ENCODE measurements at places on chromosomes 2 and 18.

DNA sequence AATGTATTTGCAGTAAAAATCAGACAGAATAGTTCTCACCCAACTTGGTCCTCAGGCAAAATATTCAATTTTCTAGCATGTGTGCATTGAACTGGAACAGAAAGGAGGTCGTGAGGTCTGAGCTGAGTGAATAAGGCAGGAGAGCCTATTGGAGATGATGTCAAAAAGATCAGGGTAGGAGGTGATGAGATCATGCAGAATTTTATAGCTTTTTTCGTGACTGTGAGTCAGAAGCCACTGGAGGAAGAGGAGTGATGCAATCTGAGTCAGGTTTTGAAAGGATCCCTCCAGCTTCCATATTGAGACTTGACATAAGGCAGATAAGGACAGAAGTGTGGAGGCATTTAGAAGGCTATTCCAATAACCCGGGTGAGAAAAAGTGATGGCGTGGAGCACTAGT lies 299.5 kb upstream of the SOX11 start:
- DNase-seq, result no peak

- no peak for DNase-seq
These were observed 19.3 kb downstream of the CTAGE1 start for GRCh38 chr18:22398464-22398863.

DNA sequence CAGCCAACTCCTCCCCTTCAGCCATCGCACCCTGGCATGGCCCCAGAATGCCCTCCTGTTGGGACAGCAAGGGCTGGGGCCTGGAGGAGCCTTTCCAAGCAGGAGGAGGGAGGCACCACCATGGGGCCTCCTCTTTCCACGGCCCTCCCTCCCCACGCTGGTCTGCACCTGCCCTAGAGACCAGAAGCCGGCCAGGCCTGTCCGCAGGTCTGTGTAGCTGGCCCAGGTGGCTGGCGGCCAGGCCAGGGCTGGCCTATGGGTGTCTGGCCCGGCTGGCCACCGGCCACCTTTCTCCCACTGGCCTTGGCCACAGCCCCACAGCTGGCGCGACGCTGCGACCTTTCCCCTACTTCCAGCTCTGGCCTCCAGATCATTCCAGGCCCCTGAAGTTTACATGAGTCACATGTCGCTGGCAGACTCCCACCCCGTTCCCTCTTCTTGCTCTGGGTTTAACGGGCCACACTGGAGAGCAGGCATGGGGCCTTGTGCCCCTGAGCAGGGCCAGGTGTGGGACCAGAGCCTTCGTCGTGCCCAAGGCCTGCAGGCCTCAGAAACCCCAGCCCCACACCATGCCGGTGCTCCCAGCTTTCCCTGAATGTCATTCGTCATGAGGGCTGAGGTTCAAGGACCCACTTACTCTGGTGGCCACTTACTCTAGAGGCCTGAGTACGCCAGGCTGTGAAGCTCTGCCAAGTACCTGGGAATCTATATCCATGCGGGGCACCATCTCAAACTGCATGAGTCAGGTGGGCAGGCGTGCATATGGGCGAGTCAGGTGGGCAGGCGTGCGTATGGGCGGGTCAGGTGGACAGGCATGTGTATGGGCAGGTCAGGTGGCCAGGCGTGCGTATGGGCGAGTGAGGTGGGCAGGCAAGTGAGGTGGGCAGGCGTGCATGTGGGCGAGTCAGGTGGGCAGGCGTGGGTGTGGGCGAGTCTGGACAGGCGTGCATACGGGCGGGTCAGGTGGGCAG lies 33.3 kb upstream of the KLF11 start:
- peak; percentile 43 for DNase-seq

DNA sequence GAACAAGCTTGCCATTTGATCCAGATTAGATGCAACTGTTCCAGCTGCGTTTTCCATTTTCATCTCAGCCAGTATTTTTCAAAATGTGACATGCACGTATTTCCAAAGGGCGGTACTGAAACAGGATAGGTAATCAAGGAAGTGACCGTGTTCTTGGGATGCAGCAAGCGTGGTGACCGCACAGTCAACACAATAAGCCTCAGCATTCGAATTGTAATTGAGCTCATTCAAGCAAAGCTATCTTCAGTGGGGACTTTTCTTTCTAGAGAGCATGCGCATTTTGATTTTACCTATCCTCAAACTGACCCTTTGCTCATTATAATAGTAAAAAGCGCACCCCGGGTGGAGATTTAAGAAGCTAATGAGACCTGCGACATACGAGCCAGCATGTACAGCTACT lies 3.4 kb upstream of the ALPP start:
- DNase-seq, result no peak

- no peak for DNase-seq
These were observed 545 bp upstream of the CDCA7 start for GRCh38 chr2:173354073-173354581.

GRCh38 chr2:37271376-37272067 lies 40.1 kb downstream of the NDUFAF7 start:
- no peak for DNase-seq

GRCh38 chr2:63086687-63087086 lies 36.1 kb downstream of the OTX1 start:
- no peak for DNase-seq

DNA sequence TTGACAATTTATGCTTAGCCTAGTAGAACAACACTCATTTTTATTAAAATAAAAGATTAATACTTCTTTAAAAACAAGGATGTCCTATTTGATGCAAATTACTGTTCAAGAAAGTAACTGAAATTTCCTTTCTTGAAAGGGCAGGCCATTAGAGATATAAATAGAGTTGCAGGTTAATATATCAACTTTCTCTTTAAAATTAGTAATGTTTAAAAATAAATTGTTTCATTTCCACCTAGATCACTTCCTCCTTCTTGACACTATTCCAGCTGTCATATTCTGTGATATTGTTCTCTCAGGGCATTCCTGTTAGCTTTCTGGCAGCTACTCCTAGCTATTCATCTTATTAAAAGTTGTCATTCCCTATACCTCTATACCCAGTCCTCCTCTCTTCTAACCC lies 357.9 kb upstream of the NRP2 start:
- no peak for DNase-seq

GRCh38 chr2:1561811-1562421 lies 148.7 kb downstream of the TPO start:
- no peak for DNase-seq

DNA sequence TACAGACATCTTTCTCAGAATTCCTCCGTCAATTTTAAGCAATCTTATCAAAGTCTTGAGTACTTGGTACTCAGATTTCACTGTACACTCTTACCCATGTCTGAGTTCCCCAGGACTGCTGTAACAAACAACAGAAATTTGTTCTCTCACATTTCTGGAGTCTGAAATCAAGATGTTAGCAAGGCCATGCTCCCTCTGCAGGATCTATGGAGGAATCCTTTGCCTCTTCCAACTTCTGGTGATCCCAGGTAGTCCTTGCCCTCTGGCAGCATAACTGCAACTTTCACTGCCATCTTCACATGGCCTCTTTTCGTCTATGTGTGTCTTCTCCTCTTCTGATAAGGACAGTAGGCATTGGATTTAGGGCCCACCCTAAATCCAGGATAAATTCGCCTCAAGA lies 17.1 kb upstream of the CACNB4 start:
- no peak for DNase-seq

DNA sequence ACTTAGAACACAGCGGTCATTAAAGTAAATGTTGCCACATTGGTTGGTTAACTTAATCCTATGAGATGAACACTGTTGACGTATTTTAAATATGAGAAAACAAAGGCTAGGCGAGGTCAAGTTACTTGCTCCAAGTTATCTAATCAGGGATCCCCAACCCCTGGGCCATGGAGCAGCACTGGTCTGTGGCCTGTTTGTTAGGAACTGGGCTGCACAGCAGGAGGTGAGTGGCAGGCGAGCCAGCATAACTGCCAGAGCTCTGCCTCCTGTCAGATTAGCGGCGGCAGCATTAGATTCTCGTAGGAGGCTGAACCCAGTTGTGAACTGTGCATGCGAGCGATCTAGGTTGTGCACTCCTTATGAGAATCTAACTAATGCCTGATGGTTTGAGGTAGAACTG lies 878.9 kb downstream of the CPS1 start:
- no peak for DNase-seq

DNA sequence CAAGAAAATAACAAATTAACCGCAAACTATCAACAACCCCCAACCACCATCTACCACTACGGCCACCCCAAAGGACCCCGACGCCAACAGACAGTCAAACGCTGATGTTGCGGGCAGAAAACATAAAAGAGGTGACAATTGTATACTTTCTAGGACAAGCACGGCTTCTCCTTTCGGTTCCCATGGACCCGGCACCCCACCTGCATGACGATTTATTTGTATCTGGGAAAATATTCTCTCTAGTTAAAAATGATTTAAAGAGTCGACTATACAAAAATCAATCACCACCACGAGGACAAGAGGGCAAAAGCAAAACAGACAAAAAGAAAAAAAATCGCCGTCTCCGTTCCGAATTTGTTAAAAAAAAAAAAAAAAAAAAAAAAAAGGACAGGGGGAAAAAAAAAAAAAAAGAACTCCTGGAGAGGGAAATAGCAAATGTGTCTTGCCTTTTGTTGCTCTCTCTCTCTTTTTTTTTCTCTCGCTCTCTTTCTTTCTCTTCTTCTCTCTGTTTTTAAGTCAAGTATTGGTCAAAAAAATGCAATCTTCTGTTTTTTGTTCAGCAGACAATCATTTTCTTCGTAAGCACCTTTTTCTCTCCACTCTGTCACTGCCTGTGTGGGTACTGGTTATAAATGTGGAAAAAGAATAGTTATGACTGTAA lies 3.6 kb downstream of the SIX3 start:
- DNase-seq, result no peak

DNA sequence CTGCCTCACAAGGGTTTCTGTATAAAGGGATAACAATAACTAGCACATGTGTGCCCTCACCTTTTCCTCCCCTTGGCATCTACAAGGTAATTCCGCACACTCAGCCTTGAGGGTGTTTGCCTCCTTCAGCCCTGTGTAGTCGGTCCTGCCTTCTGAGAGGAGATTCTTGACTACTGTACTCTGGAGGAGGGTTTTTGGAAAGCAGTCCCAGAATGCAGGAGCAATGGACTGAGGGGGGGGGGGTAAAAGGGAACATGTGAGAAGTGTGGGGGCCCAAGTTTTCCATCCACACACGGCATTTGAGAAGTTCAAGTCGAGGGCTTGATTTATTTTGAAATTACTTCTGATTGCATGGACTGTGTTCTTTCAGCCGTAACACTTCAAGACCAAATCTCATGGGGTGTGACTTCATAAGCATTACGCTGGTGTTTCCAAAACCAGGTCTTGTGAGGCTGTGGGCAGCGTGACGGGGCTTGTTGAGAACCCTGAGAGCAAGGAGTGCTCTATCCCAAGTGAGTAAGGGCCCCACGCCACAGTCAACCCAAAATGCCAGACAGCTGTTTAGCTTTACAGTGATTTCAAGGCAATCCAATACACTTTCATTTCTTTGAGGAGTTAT lies 198.7 kb upstream of the MEIS1 start:
- no peak for DNase-seq

DNA sequence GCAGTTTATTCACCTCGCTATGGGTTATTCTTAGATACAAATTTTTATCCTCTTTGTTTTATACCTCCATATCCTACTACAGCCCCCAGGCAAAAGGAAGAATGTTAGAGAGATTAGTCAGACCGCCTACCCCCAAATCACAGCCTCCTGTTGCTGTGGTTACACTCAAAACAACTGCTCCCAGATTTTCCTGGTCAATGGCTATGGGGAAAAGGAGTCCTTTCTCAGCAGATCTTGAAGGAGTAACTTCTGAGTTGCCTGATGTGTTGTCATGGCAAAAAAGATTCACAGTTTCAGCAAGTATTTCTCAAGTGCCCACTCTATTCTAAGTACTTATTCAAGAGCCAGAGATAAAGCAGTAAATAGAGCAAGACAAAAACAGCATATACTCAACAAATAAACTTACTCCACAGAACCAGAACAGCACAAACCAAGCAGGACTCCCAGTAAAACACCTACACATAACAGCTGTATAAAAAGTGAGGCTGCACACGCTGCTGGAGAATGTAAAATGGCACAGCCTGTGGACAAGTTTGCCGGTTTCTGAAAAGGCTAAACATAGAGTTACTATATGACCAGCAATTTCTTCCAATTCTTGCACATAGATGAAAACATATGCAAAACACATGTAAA lies 104.8 kb downstream of the NOL10 start:
- DNase-seq, result no peak

- no peak for DNase-seq
These were observed 252.1 kb downstream of the ZNF521 start for GRCh38 chr18:25099895-25100294.

- DNase-seq, result no peak
These were observed 141.2 kb upstream of the CTAGE1 start for GRCh38 chr18:22558945-22559385.

GRCh38 chr2:119051263-119051662 lies 107.3 kb downstream of the C1QL2 start:
- DNase-seq, result no peak

DNA sequence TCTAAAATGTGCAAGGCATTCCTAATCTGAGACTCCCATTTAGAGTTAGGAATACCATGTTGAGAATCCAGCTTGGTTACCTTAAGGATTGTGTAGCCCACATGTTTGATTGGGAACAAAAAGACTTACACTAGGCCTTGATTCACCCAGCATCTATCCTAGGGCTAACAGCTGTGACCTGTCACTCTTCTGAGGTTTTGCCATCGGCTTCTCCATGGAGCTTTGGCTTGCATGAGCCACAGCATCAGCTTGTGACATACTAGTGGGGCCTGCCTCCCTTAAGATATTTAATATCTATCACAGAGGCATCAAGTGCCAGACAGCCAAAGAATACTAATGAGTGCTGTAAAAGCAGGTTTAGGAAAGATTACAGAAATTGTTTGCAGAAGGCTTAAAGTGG lies 241.3 kb upstream of the UBE2E3 start:
- DNase-seq, result no peak

GRCh38 chr2:179691235-179691634 lies 170.2 kb downstream of the ZNF385B start:
- no peak for DNase-seq

DNA sequence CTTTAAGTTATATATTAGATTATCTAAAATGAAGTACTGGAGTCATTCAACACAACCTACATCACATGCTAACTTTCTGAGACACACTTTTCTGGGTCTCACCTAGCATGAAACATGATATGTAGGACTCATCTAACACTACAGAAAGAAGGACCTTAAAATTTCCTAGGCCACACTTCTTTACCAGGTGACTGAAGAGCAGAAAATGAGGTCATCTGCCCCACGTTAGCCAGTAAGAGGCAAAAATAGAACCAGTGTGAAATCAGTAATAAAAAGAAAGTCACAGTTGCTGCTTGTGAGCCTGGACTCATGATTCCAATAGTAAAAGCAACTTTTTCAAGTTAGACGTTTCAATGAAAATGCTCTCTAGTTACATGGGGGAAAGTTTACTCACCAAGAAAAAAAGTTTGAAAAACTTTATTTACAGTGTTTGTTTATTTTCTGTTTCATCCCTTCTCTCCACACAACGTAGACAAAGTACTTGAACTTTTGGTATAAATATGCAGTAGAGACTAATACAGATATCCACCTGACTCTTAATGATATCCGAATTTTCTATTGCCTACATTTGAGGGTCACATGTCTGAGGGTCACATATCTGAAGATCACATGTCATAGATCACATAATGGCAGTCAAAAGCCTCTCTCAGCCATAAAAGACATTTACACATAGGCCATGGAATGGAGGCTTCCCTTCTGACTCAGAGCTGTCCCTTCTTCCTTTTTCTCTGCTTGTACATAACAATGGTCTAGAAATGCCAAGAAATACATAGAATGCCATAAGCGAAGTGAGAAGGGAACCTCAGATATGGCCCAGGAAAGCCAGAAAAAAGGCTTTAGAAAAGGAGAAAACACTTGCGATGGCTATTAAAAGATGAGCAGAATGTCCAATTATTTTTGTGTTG lies 362.9 kb downstream of the ZEB2 start:
- no peak for DNase-seq

GRCh38 chr18:79975043-79975442 lies 10.6 kb downstream of the HSBP1L1 start:
- no peak for DNase-seq

All from breast epithelium (tissue), 4 donors.